Right lung (tissue), 10 donors: ENCODE measurements at places on chromosomes 13 and 19.

DNA sequence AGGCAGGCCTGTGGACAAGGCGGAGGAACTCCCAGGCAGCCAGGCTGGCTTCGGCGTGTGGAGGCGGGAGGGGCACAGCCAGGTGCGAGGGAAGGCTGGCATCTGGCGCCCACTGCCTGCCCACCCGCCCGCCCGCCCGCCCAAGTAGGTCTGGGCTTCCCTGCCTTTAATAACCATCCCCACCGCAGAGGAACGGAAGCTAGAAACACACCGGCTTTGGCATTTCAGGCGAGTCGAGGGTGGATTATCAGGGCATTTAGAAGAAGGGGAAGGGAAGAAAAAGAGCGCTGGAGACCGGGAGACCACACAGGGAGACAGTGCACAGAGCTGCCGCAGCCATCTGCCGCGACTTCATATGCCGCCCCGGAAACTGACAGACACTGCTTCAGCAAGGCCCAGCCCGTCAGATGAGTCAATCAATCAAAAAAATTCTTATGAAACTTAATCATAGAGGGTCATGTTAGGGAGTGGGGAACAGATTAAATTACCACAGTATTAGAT, 199.7 kb downstream of the TSHZ3 start:
- DNase-seq: no peak

GRCh38 chr13:38875186-38875875, 115.3 kb downstream of the STOML3 start:
- no peak for DNase-seq

GRCh38 chr13:25166306-25166705, 5.8 kb downstream of the AMER2 start:
- no peak for DNase-seq

- DNase-seq: no peak
Measured at GRCh38 chr19:5674714-5675113, 5.6 kb downstream of the MICOS13 start.

GRCh38 chr13:91078093-91078679, 269.3 kb upstream of the MIR17HG start:
- peak; percentile 5 for DNase-seq

DNA sequence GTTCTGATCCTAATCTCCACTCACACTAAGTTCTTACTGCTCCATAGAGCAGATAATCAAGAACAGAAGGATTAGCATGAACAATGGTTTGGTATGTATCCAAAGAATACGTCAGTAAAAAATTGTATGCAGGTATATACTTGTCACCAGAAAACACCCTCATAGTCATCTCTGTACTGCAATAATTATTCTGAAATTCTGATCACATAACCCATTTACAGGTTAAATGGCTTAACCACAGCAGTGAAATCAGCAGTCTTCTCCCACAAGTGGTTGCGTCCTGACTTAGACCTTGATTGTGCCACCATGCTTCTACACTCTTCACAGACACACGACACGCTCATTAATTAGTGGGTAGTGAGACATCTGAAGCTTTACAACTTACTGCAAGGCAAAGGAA, 50.9 kb downstream of the LNX2 start:
- DNase-seq: no peak

DNA sequence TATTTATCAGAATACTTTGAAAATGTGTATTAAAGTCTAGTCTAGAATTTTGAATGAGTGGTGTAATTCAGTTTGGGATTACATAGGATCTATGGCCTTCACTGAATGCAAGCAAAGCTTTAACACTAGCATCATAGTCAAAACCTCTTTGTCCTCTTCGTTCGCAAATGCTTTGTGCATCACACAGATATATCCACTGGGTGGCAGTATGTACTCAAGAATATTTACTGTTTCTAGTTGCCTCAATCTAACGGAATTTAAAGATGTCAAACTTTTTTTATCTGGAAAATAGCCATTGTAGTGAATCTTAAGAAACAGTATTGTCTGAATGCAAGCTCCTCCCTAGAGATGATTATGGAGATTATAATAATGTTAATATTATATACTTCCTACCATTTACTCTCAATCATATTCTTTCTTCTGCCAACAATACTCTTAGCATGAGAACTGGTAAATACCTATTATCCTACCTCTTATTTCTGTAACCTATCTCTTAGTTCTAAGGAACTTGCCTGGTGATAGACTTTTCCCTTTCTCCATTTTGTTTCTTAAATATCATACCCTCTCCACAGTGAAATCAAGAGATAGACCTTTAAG, 25.8 kb downstream of the LACC1 start:
- peak; percentile 39 for DNase-seq

DNA sequence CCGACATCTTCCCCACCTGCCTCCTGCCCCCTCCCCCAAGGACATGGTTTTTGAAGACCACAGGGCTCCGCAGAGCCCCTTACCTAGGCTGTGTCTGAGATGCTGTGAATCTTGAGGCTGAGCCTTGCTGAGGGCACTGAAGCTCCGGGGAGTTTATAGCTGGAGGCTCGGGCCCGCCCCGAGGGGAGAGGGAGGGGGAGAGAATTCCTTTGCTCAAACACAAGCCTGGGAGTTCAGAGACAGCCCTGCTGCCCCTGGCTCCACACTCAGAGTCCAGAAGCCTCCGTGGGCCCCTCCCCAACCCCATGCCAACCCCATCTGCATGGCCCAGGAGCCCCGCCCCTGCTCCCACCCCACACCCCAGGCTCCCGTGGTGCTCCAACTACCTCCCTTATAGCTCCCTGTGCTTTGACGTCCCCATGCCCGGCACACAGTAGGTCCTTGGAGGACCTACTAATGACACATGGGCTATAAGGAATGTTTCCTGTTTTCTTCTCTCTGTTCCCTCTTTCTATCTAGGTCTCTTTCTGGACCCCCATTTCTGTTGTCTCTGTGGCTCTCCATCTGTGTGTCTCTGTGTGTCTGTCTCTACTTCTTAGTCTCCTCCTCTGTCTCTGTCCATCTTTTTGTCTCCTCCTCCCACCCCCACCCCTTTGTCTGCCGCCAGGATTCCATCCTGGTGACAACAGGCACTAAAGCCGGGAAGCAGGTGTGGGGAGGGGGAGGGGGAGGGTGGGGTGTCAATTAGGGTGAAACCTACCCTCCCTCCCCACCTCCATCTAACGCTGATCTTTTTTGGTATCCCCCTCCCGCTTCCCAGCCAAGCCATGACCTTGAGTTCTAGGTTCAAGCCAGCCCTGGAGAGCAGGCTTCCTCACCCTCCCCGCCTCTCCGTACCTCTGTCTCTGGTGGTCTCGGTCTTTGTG, at the start of gene TNNT1:
Gene TNNT1, minus strand, starts transcription at position 129 of the 926 bp plus-strand sequence. CDS start 2,049 bp downstream, outside the sequence.
- no peak for DNase-seq

- DNase-seq: no peak
Measured at GRCh38 chr19:46014941-46015686, 7.7 kb downstream of the PGLYRP1 start.

- DNase-seq: no peak
Measured at GRCh38 chr19:55297267-55297666, 13.5 kb downstream of the BRSK1 start.

GRCh38 chr13:50393628-50394027, 378.4 kb downstream of the KCNRG start:
- no peak for DNase-seq

- DNase-seq: no peak
Measured at GRCh38 chr19:19745496-19746285, 12.8 kb upstream of the ZNF14 start.

GRCh38 chr13:78341032-78341431, 262.3 kb downstream of the POU4F1 start:
- no peak for DNase-seq

- DNase-seq: no peak
Measured at GRCh38 chr13:30898070-30898469, 8.0 kb upstream of the MEDAG start.

- DNase-seq: peak; percentile 14
Measured at GRCh38 chr13:59409211-59409610, 754.5 kb downstream of the DIAPH3 start.

DNA sequence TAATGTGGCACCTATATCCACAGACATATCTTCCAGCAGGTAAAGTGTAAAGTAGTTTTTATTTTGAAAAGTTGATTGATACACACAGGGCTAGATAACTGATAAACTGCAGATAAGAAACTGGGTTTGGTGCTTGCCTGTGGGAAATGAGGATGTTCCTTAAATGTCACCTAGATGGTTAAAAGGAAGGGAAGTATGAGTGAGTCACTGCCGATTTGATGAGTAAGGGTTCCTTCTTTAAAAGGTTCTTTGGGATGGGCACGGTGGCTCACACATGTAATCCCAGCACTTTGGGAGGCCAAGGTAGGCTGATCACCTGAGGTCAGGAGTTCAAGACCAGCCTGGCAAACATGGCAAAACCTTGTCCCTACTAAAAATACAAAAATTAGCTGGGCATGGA, 73.8 kb upstream of the FRY start:
- DNase-seq: no peak

GRCh38 chr19:48186541-48186991, 16.1 kb downstream of the ZSWIM9 start:
- no peak for DNase-seq

GRCh38 chr19:29672319-29672932, 7.2 kb downstream of the PLEKHF1 start:
- no peak for DNase-seq

DNA sequence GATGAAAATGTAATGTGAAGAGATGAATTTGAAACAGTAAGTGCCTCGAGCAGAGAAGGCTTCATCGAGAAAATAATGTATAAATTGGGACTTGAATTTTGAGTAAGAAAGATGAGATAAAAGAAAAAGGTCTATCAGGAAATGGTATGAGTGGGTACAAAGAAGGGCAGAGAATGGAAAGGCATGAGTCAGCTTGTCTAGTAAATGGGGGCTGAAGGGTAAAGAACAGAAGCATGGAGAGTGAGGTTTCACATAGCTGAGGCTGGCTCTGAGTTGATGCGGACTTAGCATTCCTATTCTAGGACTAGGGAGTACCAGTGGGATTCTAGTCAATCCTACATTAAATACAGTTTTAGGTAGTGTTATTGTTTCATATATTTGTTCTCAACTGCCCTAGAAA, 85.8 kb downstream of the ZC3H13 start:
- DNase-seq: no peak

DNA sequence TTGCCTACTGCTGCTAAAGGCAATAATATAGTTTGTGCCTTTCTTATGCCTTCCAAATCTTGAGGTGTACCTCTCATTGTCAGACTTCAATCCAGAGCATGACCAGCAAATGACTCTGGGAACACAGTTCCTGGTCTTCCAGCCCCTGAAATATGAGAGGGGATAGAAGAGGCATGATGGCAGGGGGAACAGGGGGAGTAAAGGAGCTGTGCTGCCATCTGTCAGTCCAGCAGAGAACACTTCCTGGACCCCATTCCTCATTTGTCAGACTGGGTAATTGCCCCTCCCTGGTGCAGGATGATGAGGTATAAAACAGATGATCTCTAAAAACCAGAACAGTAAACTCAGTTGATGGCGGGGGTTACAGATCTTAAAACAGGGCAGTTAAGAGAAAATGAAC, 618.7 kb downstream of the DIAPH3 start:
- DNase-seq: no peak

- no peak for DNase-seq
Measured at GRCh38 chr13:85277748-85278147, 521.5 kb downstream of the SLITRK6 start.

- no peak for DNase-seq
Measured at GRCh38 chr13:34046457-34046856, 228.5 kb downstream of the RFC3 start.

DNA sequence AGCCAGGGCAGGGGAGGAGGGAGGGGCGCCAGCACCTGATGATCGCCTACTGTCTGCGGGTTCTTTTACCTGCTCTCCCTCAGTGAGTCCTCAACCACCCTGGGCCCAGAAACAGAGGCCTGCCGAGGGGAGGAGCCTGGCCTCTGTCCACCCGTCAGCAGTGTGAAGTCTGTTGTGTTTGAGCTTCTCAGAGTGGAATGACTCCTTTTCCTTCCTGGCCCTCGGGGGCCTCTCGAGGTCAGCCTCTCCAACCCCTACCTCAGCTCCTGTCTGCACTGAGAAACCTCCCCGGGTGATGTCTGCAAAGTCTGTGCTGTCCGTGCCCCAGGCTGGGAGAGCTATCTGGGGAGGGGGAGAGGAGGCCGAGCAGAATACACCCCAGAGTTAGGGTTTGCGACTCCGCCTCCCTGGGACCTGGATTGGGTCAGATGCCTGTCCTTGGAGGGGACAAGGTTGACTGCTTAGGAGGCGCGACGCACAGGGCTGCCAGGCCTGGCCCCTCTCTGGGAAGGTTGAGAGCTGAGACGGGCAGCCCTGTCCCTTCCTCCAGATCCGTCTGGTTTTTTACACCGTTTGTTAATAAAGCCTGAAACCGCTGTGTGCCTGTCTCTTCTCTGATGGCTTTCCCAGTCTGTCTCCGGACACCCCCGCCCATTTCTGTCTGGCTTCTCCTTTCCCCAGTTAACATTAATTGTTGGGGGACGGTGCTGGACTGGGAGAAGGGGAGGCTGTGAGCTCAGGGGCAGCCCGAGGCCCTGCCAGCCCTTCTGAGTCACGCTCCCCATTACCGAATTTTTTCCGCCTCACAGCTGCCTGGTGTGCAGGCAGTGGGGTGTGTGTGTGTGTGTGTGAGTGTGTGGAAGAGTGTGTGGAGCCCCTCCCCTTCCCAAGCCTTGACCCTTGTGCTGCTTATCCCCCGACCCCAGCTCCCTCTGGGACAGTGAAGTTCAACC, 989 bp upstream of the SSC5D start:
- no peak for DNase-seq

GRCh38 chr13:100675661-100676129, 1.1 kb upstream of the TMTC4 start:
- no peak for DNase-seq

DNA sequence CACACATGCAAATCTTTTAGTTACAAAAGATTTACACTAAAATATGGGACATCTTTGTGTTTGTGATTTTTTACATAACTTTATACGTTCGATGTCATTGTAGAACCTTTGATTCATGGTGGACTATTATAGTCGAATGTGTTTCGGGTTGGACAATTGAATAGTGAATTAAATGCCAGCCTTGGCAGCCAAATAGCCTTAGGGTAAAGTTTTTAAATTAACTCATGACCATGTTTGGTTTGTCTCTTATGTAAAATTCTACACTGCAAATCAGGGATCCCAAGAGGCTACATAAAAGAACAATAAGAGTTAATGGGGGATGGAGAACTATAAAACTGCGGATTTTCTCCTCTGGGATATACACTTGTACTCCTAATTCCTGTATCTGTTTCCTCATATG, 1735.6 kb upstream of the SPRY2 start:
- no peak for DNase-seq

DNA sequence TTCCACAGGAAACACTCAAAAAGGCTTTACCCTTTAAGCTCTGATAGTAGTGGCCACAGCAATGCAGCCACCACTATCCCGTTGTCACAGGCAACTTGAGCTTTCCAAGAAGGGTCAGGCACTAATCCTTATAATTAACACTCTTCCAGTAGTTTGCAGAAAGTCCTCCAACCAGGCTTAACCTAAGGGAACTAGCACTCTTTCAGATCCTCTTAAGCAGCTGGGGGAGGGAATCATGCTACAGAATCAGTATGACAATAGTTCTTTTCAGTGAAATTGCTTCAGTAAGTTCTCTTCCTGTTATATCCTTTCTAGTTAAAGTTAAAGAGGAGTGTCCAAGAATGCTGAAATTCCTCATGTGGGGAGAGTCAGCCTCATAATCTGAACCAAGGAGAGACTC, 82.2 kb downstream of the TNFSF11 start:
- no peak for DNase-seq

- DNase-seq: no peak
Measured at GRCh38 chr19:15758379-15758778, 20.6 kb downstream of the OR10H3 start.

GRCh38 chr13:97921176-97921816, 32.2 kb upstream of the IPO5 start:
- no peak for DNase-seq
